Calu3 (cell line): ENCODE measurements at places on chromosomes 13 and 19. TPM values are rescaled to one million over a fixed set of nuclear protein-coding genes. Genes with fewer than 3 reads are reported as not detected.

DNA sequence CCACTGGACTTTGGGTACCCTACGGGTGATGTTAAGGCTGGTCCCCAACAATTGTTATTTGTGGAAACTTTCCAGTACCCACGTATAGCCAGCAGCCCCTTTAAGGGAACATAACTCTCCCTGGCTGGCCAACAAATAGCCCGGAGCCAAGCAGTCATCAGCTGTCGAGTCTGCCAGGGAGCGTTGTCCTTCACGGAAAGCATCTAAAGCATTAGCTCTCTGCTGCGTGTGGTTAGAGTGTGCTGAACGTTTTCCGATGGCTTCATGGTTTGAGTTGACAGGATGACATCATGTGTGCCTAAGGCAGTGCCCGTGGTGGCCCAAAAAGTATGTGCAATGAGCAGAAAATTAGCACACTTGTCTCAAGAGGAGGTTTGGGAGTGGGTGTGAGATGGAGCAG, 3.3 kb upstream of the ZNF556 start:
- H3K36me3 ChIP-seq = no peaks in the 10 kb centered on the region
- H3K4me3 ChIP-seq = no peak overlapping the region
- no peak overlapping the region for H3K27ac ChIP-seq
- no peak for DNase-seq
- peaks cover 9% of the 10 kb centered on the region for H3K4me1 ChIP-seq

Gene STAP2
- 28.7 and 30.5 TPM in 2 replicates for total RNA-seq

- no peak for DNase-seq
- no peaks in the 10 kb centered on the region for H3K27me3 ChIP-seq
- no peak overlapping the region for H3K4me3 ChIP-seq
- no peak overlapping the region for H3K27ac ChIP-seq
- H3K4me1 ChIP-seq = no peaks in the 10 kb centered on the region
These were observed 85.9 kb downstream of the KDM4B start for GRCh38 chr19:5054551-5055456.

Gene LILRB5
- total RNA-seq = not detected in 2 replicates

Gene GAMT
- 14.3 and 19.4 TPM in 2 replicates for total RNA-seq

Gene ZNF433
- 3.0 and 3.7 TPM in 2 replicates for total RNA-seq

Gene TUBA3C
- not detected in 2 replicates for total RNA-seq

DNA sequence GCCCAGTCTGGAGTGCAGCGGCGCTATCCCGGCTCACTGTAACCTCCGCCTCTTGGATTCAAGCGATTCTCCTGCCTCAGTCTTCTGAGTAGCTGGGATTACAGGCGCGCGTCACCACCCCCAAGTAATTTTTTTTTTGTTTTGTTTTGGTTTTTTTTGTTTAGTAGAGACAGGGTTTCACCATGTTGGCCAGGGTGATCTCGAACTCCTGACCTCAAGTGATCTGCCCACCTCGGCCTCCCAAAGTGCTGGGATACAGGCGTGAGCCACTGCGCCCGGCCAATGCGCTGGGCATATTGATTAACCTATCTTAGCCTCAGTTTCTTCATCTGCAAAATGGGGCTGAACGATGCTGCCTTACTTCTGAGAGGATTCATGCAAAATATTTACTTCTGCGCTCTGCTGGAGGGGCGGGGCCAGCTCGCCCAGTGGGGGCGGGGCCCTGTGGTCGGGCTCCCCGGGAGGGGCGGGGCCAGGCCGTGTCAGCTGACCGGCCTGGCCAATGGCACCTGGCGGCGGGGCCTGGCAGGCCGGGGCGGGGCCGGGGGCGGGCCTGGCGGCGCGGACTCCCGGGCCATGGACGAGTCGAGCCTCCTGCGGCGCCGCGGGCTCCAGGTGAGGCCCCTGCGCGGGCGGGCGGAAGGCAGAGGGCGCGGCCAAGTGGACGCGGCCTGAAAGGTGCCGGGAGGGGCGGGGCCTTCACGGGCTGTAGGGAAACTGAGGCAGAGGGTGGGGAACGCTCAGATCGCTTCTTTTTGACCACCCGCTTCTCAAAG, at the start of gene MAST3:
Gene MAST3, plus strand, starts transcription at position 562 of the 776 bp plus-strand sequence. Its CDS starts 15 bp downstream, at position 577.
- H3K4me1 ChIP-seq = no peaks in the 10 kb centered on the region
- H3K27me3 ChIP-seq = peaks cover 22% of the 10 kb centered on the region
- peak; percentile 91 for DNase-seq
- H3K27ac ChIP-seq = no peak within 1 kb of the TSS

GRCh38 chr19:29013325-29013724, 199.6 kb downstream of the UQCRFS1 start:
- peaks cover 25% of the 10 kb centered on the region for H3K27me3 ChIP-seq
- H3K27ac ChIP-seq = no peak overlapping the region
- peaks cover 18% of the 10 kb centered on the region for H3K4me1 ChIP-seq
- no peak overlapping the region for H3K4me3 ChIP-seq
- DNase-seq = no peak
- H3K36me3 ChIP-seq = no peaks in the 10 kb centered on the region

DNA sequence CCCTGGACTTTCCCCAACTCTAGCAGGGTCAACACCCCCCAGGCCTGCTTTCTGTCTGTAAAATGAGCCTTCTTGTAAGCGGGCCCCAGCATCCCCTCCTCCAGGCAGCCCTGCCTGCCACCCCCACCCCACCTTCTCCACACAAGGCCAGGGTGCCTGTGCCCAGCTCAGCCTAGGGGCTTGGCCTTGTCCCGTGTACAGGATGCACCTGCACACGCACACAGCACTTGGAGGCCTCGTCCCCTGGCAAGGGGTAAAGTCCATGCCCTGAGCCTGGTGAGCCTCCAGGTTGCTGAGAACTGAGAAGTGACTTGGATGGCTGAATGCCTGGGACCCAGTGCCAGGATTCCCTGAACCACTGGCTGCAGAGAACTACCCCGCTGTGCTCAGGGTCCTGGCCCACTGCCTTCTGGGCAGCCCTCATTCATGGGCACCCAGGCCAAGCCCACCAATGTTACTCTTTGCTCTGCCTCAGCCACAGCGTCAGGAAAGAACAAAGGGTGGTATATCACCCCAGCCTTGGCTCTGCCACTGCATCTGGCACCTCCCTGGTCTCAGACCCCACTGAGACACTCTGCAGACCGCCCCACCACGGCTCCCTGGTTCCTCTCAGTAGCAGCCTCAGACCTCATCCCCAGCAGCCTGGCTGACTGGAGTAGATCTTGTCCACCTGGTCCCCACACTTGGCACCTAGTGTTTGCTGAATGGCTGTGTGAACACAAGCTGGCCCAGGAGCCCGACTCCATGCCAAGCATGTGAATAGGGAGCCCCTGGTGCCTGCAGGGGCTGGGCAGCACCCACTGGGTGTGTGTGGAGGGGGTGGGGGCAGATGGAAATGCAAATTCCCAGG, 1.8 kb upstream of the TM6SF2 start:
- peaks cover 38% of the 10 kb centered on the region for H3K27me3 ChIP-seq
- H3K36me3 ChIP-seq = peaks cover 5% of the 10 kb centered on the region
- DNase-seq = no peak
- no peaks in the 10 kb centered on the region for H3K4me1 ChIP-seq
- no peak overlapping the region for H3K4me3 ChIP-seq

Gene PTH2
- total RNA-seq = not detected in 2 replicates

- H3K4me1 ChIP-seq = peaks cover 14% of the 10 kb centered on the region
- no peak overlapping the region for H3K4me3 ChIP-seq
- DNase-seq = no peak
- peaks cover 24% of the 10 kb centered on the region for H3K27me3 ChIP-seq
- H3K36me3 ChIP-seq = peaks cover 5% of the 10 kb centered on the region
- no peak overlapping the region for H3K27ac ChIP-seq
These were observed 784.1 kb downstream of the UQCRFS1 start for GRCh38 chr19:28428663-28429348.

Gene ZNF329
- 9.5 and 11.2 TPM in 2 replicates for total RNA-seq

DNA sequence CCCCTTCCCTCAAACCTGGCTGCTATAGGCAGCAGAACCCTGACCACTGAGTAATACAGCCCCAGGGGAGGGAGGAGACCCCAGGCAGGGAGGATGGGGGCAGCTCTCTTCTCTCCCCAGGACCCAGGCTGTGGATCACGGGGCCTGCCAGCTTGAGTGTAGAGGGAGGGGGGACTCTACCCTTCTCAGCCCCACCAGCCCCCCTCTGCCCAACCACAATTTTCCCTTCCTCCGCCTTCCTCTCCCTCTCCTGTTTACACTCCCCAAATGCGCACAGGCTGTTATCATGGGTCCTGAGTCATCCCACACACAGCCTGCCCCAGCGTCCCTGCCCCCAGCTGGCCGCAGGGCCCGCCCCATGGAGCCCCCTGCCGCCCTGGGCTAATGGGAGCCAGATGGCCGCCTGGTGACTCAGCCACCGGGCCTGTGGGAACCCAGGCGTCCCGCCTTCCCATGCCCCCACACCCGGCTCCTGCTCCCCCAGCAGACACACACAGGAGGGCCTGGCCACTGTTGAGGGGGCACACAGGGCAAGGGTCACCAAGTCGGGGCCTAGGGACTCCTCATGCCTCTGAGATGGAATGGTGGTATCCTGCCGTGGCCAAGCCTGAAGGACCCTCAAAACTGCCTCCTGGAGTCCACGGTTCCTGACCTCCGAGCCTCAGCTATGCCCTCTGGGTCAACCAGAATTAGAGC, 13.6 kb downstream of the CCDC97 start:
- H3K27ac ChIP-seq = peak overlapping the region; percentile 42
- H3K27me3 ChIP-seq = no peaks in the 10 kb centered on the region
- H3K36me3 ChIP-seq = peaks cover 76% of the 10 kb centered on the region
- peak; percentile 55 for DNase-seq
- no peak overlapping the region for H3K4me3 ChIP-seq

- DNase-seq = no peak
- no peaks in the 10 kb centered on the region for H3K27me3 ChIP-seq
- H3K27ac ChIP-seq = no peak overlapping the region
- peaks cover 12% of the 10 kb centered on the region for H3K36me3 ChIP-seq
- H3K4me1 ChIP-seq = peaks cover 42% of the 10 kb centered on the region
- H3K4me3 ChIP-seq = no peak overlapping the region
These were observed 3.5 kb downstream of the CEACAM6 start for GRCh38 chr19:41758846-41759245.

Gene C3
- 517 and 658 TPM in 2 replicates for total RNA-seq

Gene C19orf85
- not detected in 2 replicates for total RNA-seq

Gene RNF17
- not detected in 2 replicates for total RNA-seq

Gene MAP2K7
- total RNA-seq = 27.0 and 28.0 TPM in 2 replicates

GRCh38 chr19:44576843-44577565, 36.4 kb upstream of the IGSF23 start:
- H3K27ac ChIP-seq = no peak overlapping the region
- DNase-seq = peak; percentile 78
- H3K4me3 ChIP-seq = no peak overlapping the region
- H3K36me3 ChIP-seq = no peaks in the 10 kb centered on the region

DNA sequence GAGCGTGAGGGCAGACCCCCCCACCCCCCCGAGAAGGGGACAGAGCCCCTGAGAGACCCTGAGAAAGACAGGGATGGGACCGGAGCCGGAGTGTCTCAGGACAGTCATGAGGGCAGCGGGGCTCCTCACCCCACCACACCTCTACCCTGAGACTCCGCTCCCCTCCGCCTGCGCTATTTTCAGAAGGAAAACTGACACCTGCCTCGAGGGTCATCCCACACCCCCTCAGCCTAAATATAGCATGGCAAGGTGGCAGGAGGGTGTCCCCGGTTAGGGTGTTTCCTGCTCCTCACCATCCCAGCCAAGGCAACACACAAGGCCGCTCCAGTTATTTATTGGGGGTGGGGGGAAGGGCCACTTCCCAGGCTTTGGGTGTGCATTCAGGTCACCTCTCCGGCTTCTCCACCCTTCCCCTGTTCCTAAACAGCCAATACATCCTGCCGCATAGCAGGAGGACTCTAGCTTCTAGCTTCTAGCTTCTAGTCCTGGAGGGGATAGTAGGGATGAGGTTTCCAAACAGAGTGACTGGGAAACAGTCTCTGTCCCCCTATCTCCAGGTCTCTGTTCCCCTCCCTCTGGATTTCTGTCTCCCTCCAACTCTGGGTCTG, 1.4 kb upstream of the NTF4 start:
- no peak overlapping the region for H3K27ac ChIP-seq
- H3K27me3 ChIP-seq = peaks cover 60% of the 10 kb centered on the region
- no peak overlapping the region for H3K4me3 ChIP-seq
- peaks cover 11% of the 10 kb centered on the region for H3K36me3 ChIP-seq

Gene PODNL1
- total RNA-seq = not detected in 2 replicates

- no peaks in the 10 kb centered on the region for H3K4me1 ChIP-seq
- H3K36me3 ChIP-seq = no peaks in the 10 kb centered on the region
- H3K27ac ChIP-seq = no peak overlapping the region
- H3K27me3 ChIP-seq = peaks cover 46% of the 10 kb centered on the region
- H3K4me3 ChIP-seq = no peak overlapping the region
These were observed 10.6 kb downstream of the KCNN1 start for GRCh38 chr19:17977488-17977887.

DNA sequence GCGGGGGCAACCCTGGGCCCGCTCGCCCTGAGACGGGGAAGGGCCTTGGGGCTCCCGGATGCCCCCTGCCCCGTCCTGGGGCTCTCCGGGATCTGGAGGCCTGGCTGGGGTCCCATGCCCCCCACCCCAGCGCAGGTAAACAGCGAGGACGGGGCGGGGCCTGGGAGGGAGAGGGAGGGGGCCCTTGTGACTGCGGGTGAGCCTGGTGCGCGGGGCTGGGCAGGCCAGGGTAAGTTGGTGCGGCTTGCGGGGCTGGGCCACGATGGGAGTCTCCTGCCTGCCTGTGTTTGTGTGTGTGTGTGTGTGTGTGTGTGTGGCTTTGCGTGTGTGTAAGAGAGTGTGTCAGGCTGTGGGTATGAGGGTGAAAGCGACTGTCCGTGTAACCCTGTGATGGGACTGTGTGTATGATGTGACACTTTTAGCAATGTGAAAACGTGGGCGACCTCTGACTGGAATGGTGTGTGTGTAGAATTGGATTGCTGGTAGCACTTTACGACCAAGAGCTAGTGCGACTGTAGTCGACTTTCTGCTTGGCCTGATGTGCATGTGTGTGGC, 426 bp downstream of the KLC3 start:
- peak; percentile 31 for DNase-seq
- no peaks in the 10 kb centered on the region for H3K4me1 ChIP-seq
- H3K27me3 ChIP-seq = no peaks in the 10 kb centered on the region

DNA sequence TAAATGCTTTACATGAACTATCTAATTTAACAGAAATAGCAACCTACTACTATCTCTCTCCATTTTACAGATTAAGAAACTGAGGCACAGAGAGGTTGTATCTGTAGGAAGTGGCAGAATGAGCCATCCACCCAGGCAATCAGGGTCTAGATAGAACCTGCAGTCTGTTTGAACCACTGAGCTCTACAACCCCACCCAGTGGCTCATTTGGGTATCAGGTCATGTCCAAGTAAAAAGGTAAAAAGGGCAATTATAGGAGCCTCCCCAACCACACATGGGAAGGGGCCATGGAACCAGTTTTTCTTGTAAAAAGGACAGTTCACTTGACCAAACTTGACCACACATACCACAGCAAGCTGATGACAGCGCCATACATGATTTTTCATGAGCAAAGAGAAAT, 92.9 kb upstream of the SGCG start:
- H3K4me3 ChIP-seq = no peak overlapping the region
- H3K36me3 ChIP-seq = no peaks in the 10 kb centered on the region
- H3K4me1 ChIP-seq = no peaks in the 10 kb centered on the region
- peak; percentile 32 for DNase-seq

DNA sequence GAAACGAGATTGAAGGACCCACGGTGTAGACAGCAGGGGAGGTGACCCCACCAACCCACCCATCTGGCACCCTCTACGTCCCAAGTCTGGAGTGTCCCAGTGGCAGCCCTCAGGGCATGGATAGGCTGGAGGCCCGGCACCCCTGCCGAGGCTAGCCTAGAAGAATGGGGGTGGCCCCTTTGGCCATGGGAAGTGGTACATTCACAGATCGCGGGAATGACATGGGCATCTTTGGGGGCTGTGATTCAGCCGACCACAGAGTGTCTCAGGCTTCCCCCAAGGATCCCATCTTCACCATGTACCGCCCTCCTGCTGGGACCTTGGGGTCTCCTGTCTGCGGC, 11.3 kb upstream of the MKNK2 start:
- peak overlapping the region; percentile 77 for H3K4me3 ChIP-seq
- H3K4me1 ChIP-seq = no peaks in the 10 kb centered on the region
- H3K27me3 ChIP-seq = no peaks in the 10 kb centered on the region
- H3K27ac ChIP-seq = peak overlapping the region; percentile 69
- peaks cover 41% of the 10 kb centered on the region for H3K36me3 ChIP-seq
